Epithelial cell of proximal tubule (primary cell): ENCODE measurements at places on chromosomes 3 and 15.

- no peak for DNase-seq
Measured at GRCh38 chr15:81843226-81843625, 202.6 kb downstream of the MEX3B start.

GRCh38 chr3:126955004-126955790 is 27.7 kb upstream of the PLXNA1 start:
- no peak for DNase-seq

DNA sequence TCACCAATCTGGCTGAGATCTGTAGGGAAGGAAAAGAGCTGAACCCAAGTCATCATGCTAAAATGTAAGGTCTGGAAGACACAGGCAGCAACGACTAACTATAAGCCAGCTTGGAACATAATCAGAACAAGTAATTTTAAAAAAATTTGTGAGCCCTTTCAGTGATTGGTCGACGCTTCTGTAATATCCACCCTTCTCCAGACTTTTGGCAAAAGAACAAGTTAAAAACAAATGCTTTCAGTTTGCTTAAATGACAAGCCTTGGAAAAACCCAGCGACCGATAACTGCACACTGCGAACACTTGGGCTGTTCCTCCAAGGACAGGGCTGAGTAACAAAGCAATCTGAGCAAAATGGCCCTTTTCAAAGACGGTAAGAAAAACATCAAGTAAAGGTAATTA is 49.6 kb downstream of the PCSK6 start:
- DNase-seq: no peak

- no peak for DNase-seq
Measured at GRCh38 chr3:68009900-68010299, 355.5 kb upstream of the SUCLG2 start.

GRCh38 chr15:61130950-61131942 is 97.9 kb downstream of the RORA start:
- peak; percentile 1 for DNase-seq

GRCh38 chr3:142549986-142550385 is 28.5 kb downstream of the ATR start:
- no peak for DNase-seq

DNA sequence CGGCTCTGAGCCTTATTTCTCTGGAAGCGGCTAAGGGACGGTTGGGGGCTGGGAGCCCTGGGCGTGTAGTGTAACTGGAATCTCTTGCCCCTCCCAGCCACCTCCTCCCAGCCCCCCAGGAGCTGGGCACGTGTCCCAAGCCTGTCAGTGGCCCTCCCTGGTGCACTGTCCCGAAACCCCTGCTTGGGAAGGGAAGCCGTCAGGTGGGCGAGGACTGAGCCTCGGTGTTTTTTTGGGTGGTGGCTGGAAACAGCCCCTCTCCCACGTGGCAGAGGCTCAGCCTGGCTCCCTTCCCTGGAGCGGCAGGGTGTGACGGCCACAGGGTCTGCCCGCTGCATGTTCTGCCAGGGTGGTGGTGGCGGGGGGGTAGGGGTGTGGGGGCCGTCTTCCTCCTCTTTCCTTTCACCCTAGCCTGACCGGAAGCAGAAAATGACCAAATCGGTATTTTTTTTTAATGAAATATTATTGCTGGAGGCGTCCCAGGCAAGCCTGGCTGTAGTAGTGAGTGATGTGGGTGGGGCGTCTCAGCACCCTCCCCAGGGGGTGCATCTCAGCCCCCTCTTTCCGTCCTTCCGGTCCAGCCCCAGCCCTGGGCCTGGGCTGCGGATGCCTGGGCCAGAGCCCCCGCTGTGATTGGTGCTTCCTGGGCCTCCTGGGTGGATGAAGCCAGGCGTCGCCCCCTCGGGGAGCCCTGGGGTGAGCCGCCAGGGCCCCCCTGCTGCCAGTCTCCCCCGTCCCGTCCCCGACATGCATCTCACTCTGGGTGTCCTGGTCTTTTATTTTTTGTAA is 58.8 kb upstream of the GOLGA8A start:
- DNase-seq: no peak

DNA sequence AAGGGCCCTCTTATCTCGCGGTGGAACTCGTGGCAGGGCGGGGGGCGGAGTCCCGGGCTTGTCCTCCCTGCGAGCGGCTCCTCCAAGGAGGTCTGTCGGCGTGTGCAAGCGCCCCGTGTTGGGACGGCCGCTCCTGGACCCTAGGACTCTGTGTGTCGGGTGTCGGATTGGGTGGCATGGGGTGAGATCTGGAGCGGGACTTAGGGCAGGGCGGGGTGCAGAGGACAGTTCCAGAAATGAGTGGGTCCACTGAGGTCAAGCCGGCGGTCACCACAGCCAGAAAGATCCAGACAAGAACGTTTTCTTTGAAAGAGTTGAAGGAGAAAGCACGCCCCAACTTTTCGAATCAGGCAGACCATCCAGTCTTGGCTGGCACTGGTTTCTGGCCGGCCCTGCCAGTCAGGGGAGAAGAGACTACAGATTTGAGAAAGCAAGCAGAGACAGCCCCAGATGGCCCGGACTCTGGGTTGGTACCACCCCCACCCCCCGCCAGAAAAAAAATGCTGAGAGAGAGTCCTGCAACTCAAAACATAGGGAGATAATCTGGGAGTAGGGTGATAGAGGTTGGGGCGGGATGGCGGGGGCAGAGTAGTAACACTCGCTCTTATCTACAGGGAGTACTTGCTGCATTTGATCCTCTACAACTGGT is 784 bp upstream of the CISH start:
- no peak for DNase-seq

DNA sequence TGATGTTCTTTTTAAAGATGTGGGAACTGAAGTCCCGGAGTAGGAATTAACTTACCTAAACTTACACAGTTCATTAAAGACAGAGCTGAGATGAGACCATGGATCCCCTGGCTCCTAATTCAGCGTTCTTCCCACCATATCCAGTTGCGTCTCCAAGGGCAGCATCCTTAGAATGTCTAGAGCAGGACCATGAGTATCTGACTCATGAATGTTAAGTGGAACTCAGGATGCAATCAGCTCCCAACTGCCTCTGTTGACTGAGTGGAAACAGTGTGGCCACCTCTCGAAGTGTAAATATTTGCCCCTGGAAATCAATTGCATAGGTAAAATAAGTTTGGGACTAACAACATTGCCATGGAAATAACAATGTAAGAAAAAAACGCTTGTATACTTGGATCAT is 2.5 kb downstream of the SNTN start:
- no peak for DNase-seq

DNA sequence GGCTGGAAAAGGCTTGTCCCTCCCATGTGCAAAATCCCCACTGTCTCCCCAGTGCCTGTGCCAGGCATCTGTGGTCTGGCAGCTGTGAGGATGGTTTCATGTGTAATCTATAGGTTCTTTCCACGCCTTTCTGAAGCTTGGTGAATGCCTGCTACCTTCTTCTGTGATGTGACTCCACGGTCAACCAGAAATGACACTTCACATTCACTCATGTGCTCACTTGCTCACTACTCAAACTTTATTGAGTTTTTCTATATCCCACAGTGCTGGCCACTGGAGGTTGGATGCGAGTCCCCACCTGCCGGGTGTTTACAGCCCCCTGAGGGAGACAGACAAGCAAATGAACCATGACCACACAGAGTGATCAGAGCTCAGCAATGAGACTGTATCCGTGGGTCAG is 27.9 kb upstream of the TLE3 start:
- DNase-seq: no peak

- no peak for DNase-seq
Measured at GRCh38 chr3:136802481-136802996, 16.4 kb upstream of the SLC35G2 start.

DNA sequence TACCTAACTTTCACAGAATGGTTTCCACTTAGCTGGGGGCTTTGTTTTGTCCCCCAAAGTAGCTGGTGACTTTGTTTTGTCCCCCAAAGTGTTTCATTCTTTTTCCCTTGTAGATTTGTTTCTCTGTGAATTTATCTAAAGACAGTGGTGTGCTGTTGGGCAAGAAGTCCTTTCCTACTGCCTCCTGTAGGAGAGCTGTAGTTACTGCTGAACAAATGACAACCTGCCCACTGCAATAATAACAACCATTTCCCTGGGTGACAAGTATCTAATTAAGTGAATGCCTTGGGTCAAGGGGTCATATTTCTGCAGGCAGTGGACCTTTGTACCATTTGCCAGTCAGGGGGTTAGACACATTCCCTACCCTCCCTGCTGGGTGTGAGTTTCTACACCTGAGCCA is 125.4 kb upstream of the BFSP2 start:
- DNase-seq: no peak

DNA sequence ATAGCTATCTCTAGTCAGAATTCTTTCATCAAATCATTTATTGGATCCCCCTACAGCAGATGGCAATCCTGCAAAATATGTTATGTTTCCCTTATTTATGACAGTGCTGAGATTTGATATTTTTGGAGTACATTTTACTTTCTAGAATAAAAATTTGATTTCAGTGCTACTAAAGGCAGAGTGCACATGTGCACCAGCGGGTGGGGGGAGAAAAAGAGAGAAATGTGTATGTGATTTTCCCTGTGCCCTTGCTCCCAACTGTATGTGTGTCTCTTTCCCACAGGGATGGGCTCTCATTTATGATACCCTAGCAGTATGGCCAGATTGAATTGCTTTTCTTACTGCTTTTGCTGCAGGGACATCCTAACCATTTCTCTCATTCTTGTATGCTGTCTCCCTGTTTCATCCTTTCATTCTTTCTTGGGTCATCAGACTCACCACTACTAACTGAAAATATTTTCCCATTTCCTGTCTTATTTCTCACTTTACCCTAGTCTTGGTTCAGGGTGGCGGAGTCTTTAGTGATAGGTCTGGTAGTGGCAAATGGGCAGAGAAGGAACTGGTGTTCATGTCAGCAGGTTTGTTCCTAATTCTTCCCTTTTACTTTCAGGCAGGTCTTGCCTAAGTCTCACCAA is 140.7 kb downstream of the TCF12 start:
- DNase-seq: no peak

DNA sequence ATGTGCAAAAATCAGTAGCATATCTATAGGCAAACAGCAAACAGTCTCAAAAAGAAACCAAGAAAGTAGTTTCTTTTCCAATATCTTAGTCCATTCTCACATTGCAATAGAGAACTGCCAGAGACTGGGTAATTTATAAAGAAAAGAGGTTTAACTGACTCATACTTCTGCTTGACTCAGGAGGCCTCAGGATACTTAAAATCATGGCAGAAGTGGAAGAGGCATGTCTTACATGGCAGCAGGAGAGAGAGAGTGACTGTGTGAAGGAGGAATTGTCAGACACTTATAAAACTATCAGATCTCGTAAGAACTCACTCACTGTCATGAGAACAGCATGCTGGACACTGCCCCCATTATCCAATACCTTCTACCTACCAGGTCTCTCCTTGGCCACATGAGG is 327.9 kb upstream of the EPHA3 start:
- DNase-seq: no peak

GRCh38 chr3:189981668-189982067 is 139.0 kb downstream of the P3H2 start:
- peak; percentile 57 for DNase-seq

GRCh38 chr3:124283652-124284023 is 291.7 kb upstream of the ROPN1 start:
- no peak for DNase-seq

- no peak for DNase-seq
Measured at GRCh38 chr3:168197162-168197561, 101.4 kb upstream of the GOLIM4 start.

GRCh38 chr3:1696669-1697275 is 401.9 kb upstream of the CNTN4 start:
- DNase-seq: no peak

- no peak for DNase-seq
Measured at GRCh38 chr3:28923994-28924393, 356.9 kb upstream of the RBMS3 start.

GRCh38 chr3:17187589-17188184 is 302.9 kb downstream of the PLCL2 start:
- no peak for DNase-seq

- no peak for DNase-seq
Measured at GRCh38 chr3:197352382-197352781, 54.0 kb upstream of the DLG1 start.

- DNase-seq: no peak
Measured at GRCh38 chr3:196660381-196661166, 21.1 kb downstream of the NRROS start.

- DNase-seq: no peak
Measured at GRCh38 chr3:49359623-49360022, 1.5 kb upstream of the GPX1 start.

DNA sequence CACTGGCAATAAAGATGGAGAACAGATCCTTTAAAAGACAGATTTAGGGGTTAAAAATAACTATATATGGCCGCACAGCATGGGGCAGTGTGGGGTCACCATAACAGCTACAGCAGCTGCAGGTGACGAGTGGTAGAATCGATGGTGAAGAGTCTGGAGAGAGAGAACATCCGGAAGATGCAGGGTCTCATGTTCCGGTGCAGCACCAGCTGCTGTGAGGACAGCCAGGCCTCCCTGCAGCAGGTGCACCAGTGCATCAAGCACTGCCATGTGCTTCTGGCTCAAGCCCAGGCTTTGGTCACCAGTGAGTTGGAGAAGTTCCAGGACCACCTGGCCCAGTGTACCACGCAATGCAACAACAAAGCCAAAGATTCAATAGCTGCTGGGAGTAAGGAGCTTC is 93.7 kb upstream of the IMPG2 start:
- no peak for DNase-seq

DNA sequence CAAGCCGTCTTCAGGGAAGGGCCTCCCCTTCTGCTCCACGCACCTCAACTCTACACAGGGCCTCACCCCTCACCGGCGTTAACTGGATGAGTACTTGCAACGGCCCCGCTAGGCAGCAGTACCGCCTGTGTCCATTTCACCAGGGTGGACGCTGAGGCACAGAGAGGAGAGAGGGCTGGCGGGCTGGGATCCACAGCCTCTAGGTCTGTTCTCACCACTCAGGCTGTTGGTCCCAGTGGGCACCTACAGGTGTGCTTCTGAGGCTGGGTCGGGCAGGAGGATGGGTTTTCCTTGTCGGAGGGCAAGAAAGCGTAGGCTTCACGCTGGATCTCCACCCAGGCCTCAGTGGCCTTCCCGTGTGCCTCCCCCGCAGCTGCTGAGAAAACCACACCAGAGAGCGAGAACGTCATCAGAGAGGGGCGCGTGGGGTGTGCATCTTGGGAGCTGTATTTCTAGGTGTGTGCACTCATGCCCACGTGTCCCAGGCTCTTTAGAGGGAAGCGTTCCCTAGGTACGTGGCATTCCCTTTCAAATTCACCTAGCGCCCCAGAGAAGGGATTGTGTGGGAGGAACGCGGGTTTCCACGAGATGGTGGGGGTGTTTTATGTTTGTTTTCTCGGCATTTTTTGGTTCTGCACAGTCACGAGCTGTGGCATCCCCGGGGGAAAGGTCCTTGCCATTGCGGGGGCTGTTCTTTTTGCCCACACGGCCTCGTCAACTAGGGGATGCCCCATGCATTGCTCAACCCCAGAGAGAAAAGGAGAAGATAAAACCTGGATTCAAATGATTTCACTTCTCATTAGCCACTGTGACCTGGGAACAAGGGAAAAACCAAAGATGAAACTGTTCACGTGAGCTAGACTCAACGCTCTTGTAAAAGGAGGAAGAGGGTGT is 67.7 kb downstream of the MGLL start:
- no peak for DNase-seq
